ENCODE measurements at places on chromosomes 13 and 19.

GRCh38 chr19:56126983-56127780 lies 6.1 kb upstream of the ZNF787 start:
- DNase-seq: no peak

DNA sequence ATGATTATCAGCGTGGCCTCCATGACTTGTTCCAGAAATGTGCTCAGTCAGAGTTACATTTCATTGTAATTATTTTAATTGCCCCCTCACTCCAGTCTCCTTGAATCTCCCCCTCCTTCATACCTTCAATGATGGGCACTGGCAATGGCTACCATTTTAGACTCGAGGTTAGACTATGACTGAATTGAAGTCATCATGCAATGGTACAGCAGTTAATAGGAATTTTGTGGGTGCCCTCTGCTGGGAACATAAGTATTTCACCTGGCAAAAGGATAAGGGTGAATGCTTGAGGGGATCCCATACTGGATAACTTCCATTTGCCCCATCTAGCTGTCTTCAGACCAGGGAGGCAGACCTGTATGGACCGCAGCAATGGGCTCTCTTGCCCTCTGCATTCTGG lies 32.2 kb upstream of the USP12 start:
- no peak for DNase-seq

GRCh38 chr19:2602391-2603181 lies 99.9 kb downstream of the GNG7 start:
- DNase-seq: no peak

GRCh38 chr19:42246143-42246921 lies 3.9 kb upstream of the GSK3A start:
- no peak for DNase-seq

DNA sequence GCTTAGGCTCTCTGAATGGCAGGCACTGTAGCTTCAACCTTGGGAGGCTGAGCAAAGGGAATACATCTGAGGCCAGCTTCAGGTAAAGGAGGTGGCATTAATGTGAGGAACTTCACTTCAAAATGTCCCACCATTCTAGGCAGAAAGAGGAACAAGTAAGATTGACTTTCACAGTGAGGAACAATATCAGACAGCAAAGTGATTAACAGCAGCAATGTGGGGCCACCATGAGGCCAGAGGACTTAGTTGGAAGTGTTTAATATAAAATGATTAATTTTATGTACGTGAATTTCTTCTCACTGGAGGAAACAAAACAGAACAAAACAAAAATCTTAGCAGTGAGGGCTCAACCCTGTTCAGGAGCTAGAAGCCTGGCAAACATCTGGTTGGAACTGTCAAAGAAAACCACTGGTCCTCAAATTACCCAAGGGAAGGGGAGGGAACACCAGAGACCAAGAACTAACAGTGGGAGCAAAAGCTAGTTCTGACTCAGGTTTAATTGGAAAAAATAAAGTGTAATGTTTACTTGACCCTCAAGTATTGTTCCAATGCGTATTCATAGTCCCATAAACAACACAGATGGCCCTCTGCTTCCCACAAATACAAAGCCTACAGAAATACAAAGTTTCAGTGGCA lies 43.9 kb upstream of the FRY start:
- DNase-seq: no peak

- DNase-seq: no peak
These were observed 407.4 kb upstream of the ZNF507 start for GRCh38 chr19:31937983-31938382.

- no peak for DNase-seq
These were observed 56.6 kb upstream of the ANKRD10 start for GRCh38 chr13:110971486-110971885.

DNA sequence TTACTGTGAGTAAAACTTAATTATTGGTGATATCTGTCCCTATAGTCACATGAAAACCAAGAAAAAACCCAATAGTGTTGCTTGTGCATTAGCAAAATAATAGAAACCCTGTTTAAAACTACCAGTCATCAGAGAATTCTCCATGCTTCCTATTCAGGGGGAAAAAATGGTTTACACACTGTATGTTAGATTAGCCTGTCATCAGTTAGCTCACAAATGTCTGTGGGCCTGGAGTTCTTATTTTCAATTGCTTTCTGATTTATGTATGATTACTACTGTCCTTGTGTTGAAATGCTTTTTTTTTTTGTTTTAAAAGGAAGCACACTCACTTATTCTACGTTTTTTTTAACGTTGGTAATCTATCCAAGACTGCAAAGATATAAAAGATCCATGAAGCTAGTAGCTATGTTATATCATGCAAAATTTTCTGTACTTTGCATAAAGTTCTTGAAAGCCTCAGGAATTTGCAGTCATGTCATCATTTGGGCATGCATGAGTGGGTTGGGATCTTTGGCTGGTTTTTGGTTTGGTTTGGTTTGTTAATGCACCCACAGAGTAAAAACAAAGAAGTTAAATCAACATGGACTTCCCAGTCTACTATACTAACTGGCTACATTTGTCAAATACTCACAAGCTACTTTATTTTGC lies 25.9 kb downstream of the RXFP2 start:
- no peak for DNase-seq

- no peak for DNase-seq
These were observed 832.3 kb upstream of the SLC10A2 start for GRCh38 chr13:103898481-103898880.

DNA sequence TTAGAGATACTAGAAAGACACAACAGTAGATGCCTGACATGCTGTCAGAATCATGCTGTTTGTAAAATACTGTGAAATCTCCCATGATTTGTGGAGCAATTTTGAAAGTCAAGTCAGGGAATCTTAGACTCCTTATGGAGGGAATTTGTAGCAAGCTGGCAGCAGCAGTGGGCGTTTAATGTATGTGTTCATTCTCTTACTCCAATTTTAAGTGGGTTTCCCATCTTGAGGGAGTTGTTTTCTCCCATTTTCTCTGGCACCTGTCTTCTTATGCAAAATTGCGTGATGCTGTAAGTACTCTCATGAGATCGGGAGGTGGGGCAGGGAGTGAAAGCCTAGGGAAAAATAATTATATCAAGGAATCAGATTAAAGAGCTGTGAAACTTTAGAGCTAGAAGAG lies 16.0 kb upstream of the GTF2F2 start:
- no peak for DNase-seq

DNA sequence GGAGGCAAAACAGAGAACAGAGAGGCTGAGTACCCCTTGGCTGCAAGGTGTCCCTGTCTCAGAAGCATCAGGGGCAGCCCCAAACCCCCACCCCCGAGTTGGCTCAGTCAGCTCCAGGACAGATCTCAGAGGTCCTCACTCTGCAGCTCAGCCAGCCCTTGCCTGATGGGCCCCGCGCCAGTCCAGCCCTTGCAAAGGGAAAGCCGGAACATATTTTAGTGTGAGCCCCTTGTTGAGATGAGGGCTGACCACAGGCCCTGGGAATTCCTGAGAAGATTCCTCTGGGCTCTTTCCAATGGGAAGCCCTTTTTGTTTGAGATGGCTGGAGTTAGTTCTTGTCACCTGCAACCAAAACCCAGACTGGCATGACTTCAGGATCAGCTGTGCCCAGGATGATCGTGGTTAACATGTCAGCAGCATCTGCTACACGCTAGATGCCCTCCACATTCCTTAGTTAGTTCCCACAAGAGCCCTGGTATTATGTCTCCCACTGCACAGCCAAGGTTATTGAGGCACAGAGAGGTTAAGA lies 33.9 kb upstream of the CCNE1 start:
- DNase-seq: no peak

DNA sequence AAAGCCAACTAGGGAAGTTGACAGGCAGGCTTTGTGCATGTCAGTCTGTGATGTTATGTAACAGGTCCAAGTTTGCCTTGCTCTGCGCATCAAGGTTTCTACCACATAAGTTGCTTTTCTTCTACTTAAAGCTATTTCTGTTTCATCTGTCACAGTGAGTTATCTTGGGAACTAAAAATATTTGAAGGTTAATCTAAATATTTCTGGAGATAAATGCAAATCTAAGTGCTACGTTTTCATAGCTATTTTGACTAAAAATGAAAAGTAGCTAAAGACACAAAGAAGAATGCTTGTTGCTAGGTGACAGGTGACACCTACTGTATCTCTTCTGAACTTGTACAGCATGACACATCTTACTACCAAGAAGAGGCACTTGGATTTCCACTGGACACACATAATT lies 135.6 kb downstream of the KLF12 start:
- DNase-seq: no peak

DNA sequence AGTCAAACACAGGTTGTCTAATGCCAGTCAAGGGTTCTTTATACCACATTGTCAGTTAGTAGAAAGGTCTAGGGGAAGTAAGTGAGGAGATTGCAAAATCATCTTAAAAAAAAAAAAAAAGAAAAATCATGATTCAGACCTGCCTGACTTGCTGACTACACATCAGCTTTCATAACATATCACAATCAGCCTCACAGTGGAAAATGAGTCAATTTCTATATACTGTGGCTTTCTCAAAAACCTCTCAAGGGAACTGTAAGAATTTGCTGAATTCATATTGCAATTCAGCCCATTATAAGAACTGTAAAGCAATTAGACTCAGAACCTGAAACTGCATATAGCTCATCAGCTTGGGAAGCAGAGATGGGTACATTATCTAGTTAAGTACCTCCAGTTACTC lies 75.3 kb upstream of the GPC6 start:
- no peak for DNase-seq

- DNase-seq: no peak
These were observed 2.5 kb downstream of the LCP1 start for GRCh38 chr13:46179491-46179908.

GRCh38 chr19:55676383-55676782 lies 1.4 kb downstream of the EPN1 start:
- no peak for DNase-seq

- DNase-seq: no peak
These were observed 6.2 kb upstream of the USP12 start for GRCh38 chr13:27177852-27178251.

- no peak for DNase-seq
These were observed 34.6 kb downstream of the ATP8A2 start for GRCh38 chr13:25406377-25406776.

GRCh38 chr19:56619121-56619520 lies 23.8 kb upstream of the SMIM17 start:
- DNase-seq: no peak

DNA sequence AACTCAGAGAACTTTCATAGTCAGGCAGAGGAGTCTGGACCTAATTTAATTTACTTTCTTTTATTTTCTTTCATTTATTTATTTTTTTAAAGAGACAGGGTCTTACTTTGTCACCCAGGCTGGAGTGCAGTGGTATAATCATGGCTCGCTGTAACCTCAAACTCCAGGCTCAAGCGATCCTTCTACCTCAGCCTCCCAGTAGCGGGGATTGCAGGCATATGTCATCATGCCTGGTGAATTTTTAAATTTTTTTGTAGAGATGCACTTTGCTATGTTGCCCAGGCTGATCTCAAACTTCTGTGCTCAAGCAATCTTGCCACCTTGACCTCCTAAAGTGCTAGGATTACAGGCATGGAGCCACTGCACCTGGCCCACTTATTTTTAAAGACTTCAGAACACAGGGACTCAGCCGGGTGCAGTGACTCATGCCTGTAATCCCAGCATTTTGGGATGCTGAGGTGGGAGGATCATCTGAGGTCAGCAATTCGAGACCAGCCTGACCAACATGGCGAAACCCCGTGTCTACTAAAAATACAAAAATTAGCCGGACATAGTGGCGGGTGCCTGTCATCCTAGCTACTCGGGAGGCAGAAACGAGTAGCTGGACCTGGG lies 50.6 kb downstream of the KLF5 start:
- DNase-seq: no peak

- no peak for DNase-seq
These were observed 166.9 kb upstream of the KL start for GRCh38 chr13:32849369-32849768.

DNA sequence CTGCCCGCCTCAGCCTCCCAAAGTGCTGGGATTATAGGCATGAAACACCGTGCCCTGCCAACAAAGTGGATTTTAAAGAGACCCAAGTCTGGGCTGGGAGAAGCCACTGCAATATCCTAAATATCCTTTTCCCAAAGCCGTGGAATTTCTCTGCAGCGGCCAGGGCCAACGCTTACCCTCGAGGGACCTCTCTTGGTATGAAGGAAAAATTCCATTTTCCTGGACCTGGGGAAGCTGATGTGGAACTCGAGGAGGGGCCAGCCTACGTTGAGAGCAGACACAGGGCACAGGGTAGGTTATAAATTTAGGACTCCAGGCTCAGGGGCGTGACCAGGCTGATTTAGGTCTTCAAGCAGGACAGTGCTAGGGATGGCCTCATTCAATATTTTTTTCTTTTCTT lies 17.7 kb upstream of the UPF1 start:
- DNase-seq: no peak

DNA sequence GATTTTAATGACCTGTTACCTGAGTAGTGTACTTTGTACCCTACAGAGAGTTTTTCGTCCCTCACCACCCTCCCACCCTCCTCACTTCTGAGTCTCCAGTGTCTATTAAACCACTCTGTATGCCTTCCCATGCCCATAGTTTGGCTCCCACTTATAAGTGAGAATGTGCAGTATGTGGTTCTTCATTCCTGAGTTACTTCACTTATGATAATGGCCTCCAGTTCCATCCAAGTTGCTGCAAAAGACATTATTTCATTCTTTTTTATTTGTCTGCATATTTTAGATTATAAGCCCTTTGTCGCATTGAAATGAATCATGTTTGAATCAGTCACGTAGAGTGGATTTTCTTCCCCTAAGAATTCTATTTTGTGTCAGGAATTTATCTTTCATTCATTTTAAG lies 12.2 kb upstream of the HTR2A start:
- DNase-seq: no peak

DNA sequence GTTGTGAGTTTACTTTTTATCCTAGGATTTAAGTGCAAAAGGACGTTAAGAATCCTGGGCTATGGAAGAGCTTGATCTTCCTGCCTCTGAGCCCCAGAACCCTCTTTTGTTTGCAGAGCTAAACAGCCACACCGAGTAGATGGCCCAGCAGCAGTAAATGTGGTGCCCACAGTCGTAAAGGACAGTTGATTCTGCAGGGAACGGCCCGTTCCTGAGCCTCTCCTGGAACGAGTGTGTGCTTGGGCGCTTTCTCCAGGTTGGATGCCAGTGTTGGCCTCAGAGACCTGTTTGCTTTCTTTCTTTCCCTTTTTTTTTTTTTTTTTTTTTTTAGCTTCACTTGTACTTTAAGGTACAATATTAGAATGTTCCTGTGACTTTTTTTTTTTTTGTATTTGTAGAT lies 41.7 kb downstream of the SPATA13 start:
- no peak for DNase-seq

- no peak for DNase-seq
These were observed 27.7 kb upstream of the UBAC2 start for GRCh38 chr13:99172951-99173350.

Measured in NCI-H187 (cell line).